Fibroblast of mammary gland (primary cell): ENCODE measurements at places on chromosomes 11 and 22.

DNA sequence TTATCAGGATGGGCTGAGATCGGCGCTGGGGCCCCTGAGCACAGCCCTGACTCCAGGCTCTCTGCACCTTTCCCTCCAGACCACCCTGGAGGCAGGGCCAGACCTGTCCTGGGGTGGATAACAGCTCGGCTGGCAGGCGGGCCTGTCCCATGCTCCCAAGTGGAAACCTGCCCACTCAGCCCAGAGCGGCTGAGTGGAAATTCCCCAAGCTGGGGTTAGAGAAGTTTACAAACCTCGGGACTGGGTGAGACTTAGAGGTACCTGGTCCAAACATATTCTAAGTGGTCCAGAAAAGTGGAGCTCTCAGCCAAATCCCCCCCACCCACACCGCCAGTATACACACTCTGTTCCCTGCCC is 4.8 kb upstream of the FXYD2 start:
- DNase-seq, result no peak

- DNase-seq, result no peak
Observed at GRCh38 chr22:19018256-19018655, 82.2 kb upstream of the PRODH start.

- DNase-seq, result peak; percentile 69
Observed at GRCh38 chr11:66068154-66068821, 1.8 kb upstream of the PACS1 start.

DNA sequence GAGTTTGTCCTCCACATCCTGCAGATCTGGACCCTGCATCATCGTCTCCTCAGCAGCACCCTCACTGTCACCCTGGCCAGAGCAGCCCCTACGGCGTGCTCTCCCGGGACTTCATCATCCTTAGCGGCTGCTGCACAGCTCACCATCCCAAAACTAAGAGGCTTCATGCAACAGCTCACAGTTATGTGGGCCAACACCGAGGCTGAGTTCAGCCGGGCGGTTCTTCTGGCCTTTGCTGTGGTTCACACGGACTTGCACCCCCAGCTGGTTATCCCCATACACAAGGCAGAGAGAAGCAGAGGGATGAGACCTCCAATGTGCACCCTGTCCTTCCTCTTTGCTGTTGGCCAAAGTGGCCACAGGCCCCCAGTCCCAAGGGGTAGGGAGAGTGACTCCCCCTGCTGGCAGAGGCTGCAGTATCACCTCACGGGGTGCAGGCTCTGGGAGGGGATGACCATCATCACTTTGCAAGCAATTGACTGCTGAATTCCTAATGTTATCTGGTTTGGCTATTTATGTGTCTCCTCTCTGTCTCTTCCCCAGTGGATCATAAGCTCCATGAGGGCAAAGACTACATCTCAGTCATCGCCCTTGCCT is 276.8 kb downstream of the BRD1 start:
- DNase-seq, result no peak

GRCh38 chr22:30326255-30326705 is 461 bp downstream of the TBC1D10A start:
- no peak for DNase-seq

- no peak for DNase-seq
Observed at GRCh38 chr11:93972790-93973189, 48.4 kb upstream of the HEPHL1 start.

DNA sequence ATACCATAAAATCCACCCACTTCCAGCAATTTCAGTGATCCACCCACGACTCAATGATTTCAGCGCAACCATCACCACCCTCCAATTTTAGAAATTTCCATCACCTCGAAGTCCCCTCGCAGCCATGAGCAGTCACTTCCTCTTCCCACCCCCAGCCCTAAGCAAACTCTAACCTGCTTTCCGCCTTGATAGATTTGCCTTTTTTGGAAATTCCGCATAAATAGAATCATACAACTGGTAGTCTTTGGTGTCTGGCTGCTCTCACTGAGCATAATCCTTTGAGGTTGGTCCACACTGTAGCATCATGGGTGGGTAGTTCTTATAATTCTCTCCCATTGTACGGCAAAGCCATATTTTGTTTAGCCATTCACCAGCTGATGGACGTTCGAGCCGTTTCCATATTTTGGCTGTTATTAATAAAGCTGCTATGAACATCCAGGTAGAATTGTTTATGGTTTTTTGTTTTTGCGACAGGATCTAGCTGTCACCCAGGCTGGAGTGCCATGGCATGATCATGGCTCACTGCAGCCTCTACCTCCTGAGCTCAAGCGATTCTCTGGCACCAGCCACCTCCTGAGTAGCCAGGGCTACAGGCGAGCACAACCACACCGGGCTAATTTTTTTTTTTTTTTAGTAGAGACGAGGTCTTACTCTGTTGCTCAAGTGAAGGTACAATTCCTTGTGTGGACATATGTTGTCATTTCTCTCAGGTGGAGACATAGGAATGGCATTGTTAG is 16.0 kb downstream of the PIM3 start:
- DNase-seq, result no peak

DNA sequence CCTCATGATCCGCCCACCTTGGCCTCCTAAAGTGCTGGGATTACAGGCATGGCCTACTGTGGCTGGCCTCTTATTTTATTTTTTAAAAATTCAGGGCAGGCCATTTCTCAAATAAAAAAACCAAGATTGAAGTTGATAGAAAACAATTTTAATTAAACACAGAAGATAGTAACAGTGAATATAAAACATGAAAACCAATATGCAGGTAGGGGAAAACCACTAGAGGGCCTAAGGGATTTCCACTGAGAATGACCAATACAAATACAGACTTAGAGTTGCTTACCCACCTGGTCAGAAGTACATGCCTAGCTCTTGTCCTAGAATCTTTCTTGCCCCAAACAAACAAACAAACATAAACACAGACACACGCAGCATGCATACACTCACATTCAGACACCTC is 1.7 kb upstream of the RTCB start:
- peak; percentile 44 for DNase-seq

DNA sequence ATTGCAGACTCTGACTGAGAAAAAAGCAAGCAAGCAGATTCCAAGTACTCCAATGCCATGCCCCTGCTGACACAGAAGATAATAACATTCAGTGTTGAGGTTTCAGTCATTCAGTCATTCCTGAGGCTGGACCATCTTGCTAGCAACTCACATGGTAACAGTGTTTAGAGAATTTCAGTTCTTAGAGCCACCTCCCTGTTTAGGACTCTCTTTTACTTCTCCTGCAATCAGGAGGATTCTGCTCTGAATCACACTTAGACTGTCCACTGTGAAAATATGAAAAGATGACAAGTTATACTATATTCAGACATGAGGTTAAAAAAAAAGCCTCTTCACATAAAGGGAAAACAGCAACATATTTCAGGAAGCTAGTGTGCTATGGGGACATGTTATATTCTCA is 183.9 kb upstream of the CTSC start:
- no peak for DNase-seq

DNA sequence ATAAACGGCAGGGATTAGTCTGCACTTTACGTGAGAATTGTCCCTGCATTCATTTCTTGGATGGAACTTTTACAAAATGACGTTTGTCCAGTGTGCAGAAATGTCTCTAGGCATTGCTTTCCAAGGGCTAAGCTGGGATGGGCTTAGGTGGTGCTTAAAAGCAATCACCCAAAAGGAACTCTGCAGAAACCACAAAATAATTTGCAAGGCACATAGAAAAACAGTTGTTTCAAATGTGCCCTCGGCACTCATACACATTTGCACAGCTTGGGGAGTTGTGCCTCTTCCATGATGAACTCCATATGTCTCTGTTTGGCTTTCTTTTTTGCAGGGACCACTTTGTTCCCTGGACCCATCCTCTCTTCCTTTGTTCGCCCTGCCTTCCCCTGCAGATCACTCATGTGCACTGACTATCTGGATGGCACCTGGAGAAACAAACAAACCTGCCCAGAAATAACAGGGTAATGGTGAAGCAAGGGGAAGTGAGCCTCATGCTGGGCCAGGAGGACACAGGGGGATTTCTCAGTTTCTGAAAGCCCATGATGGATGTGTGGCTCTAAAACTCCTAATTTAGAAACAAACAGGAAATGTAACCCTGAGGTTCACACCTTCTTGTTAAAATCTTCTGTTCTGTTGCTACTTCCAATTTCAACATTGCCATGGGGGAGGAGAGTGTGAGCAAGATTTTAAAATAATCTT is 150.2 kb downstream of the SNX19 start:
- DNase-seq, result peak; percentile 59

DNA sequence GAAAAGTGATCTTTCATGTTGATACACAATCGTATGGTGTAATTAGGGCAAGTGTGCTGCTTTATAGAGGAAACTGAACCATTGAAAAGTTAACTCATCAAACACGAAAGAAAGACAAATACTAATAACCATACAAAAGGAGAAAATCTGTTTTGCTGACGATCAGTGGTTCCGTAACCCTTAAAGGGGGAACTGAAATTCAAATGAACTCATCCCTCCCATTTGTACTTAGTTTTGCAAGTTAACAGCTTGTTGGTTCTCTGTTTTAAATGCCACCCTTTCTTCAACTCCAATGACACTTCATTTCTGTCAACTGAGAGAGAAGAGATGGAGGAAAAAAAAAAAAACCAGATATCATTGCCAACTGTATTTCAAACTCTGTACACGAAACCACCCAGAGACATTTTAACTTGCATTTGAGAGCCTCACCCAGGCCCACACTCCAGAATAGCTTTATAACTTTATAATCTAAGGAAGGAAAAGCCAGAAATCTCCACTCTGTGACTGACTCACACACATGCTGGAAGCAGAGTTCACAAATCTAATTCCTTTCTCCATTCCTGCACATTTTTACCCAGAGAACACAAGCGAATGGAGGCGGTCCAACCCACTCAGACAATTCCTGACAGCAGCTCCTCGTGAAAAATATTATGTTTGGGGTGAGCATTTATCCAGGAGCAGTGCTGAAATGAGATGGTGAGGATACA is 17.4 kb upstream of the CSNK2A3 start:
- DNase-seq, result no peak

DNA sequence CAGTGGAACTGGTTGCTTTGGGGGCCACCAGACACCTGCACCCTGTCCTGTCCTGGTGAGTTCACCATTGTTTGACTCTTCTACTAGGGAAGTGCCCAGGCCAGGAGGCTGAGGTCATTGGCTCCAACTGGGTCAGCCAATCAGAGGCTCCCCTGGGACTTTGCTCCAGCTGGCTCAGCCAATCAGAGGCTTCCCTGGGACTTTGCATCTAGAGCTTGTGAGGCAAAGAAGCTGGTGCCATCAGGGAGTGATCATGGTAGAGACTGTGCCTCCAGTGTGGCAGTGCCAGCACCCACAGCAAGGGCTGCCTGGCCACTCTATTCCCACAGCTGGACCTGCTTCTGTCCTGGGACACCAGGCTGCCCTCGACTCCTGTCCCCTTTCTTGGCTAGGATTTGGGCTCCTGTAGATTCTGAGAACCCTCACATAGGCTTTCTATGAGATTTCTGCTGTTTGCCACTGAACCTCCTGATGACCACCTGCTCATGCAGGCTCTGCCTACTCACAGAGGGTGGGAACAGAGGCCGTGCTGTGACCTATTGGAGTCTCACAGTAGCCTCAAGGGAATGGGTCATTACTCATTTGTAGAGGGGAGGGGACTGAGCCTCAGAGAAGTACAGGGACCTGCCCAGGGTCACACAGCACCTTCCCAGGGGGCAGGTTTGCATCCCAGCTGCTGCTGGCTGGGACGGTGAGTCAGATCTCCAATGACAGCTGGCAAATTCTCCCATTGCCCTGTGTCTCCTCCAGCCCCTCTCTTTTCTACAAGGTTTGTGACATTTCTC is 59.2 kb upstream of the SHISAL1 start:
- no peak for DNase-seq

GRCh38 chr11:57202281-57202680 is 20.5 kb downstream of the LRRC55 start:
- no peak for DNase-seq

DNA sequence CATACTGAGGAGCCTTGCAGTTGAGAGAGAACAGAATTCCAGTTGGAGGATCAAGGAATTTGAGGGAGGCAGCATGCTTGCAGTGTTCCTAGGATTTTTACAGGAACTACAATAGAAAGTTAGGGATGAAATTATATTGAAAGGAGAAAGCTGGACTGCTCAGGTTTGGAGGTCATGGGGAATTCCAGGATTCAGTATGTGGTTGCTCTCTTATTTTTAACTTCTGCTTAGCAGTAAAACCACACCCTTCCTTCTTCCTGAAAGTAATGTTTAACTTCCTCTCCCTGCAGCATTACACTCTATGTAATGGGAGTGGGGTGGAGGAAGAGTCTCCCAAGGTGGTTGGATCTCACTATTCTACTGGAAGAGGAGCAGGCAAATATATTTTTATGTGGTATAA is 31.3 kb downstream of the CTNND1 start:
- no peak for DNase-seq

- DNase-seq, result no peak
Observed at GRCh38 chr11:117073539-117073938, 24.7 kb downstream of the SIK3 start.

GRCh38 chr11:20609727-20610707 is 10.6 kb downstream of the SLC6A5 start:
- peak; percentile 51 for DNase-seq

- DNase-seq, result peak; percentile 44
Observed at GRCh38 chr11:122322329-122322728, 206.3 kb upstream of the BLID start.

GRCh38 chr11:20559523-20560300 is 39.7 kb upstream of the SLC6A5 start:
- no peak for DNase-seq

GRCh38 chr11:29327891-29328290 is 688.9 kb downstream of the KCNA4 start:
- no peak for DNase-seq
